T follicular helper cell (primary cell): ENCODE measurements at places on chromosomes 7 and 10.

GRCh38 chr10:92573798-92574547, at the start of gene IDE:
Gene IDE (minus strand): TSS chr10:92574093. CDS start chr10:92574019, 74 bp downstream.
- DNase-seq = peak; percentile 64

GRCh38 chr7:50095634-50096033, 2.6 kb upstream of the ZPBP start:
- no peak for DNase-seq

- DNase-seq = no peak
Measured at GRCh38 chr7:125526092-125526491, 596.5 kb upstream of the POT1 start.

- DNase-seq = no peak
Measured at GRCh38 chr7:39405581-39405980, 160.6 kb upstream of the YAE1 start.

DNA sequence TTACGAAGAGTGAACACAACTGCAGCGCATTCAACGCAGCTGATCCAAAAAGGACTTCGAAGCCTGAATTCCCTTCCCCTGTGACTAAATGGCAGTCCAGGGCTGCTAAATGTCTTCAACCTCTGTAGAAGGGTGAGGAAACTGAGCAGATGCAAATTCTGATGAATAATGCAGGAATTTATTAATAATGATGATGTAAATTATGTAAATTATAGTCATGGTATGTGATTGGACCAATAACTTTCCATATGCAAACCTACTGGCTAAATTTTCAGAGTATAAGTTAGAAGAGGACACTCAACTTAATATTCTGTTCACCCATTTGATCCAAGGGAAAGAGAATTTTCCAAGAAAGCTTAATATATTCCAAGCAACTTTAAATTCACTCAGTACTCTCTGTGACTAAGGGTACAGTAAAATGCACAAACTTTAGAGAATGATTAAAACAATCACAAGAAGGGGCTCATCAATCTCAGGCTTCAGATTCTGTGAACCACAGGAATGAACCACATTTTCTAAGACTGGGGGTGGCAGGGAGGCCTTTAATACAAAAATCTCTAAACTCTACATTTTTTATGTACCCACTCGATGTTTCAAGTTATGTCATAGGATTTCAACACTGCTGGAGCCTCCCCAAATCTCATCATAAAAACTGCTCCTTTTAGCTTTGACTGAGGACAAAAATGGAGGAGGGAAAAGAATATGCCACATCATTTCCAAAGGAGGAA, 3.5 kb downstream of the FGFR2 start:
- DNase-seq = no peak

DNA sequence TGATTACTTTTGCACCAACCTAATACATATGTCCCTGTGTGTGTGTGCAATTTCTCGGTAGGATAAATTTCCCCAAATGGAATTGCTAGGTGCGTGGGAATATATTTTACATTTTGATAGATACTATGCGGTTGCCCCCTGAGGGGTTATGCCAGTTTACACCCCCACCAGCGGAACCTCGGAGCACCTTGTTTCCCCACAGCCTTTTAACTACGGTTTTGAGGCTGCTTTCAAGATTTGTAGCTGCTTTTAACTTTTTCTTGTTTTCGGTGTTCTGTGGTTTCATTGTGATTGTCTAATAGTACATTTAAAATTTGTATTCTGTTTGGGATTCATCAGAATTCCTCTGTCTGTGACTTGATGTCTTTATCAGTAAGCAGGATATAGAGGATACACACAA, 22.0 kb downstream of the PROSER2 start:
- no peak for DNase-seq

- DNase-seq = no peak
Measured at GRCh38 chr7:83204715-83205114, 42.0 kb upstream of the PCLO start.

DNA sequence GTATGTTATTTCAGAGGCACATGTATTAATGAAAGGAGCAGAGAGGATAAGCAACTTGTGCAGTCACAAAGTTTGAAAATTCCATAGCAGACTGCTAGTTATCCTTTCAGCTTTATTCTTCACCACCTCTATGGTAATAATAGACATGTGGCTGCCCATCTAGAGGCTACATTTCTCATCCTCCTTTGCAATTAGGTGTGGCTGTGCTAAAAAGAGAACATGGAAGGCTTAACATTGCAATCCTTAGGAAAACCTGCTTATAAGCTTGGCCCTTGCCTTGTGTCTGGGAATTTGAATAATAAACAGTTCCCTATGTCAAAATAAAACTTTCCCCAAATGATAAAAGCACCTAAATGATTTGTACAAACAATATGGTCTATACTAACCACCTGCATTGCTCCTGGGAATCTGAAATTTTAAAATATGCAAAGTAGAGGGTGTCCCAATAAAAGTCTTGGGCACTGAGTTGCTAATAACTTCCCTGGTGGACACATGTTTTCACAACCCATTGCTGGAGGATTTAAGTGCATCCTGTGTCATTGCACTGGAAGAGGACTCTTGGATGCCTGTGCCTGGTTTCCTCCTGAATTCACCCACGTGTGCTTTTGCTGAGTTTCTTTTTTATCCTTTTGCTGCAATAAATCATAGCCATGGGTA, 30.5 kb downstream of the IL6 start:
- DNase-seq = no peak

- no peak for DNase-seq
Measured at GRCh38 chr10:86155054-86155921, 211.3 kb downstream of the GRID1 start.

- DNase-seq = no peak
Measured at GRCh38 chr7:136403591-136403990, 426.4 kb upstream of the MTPN start.

DNA sequence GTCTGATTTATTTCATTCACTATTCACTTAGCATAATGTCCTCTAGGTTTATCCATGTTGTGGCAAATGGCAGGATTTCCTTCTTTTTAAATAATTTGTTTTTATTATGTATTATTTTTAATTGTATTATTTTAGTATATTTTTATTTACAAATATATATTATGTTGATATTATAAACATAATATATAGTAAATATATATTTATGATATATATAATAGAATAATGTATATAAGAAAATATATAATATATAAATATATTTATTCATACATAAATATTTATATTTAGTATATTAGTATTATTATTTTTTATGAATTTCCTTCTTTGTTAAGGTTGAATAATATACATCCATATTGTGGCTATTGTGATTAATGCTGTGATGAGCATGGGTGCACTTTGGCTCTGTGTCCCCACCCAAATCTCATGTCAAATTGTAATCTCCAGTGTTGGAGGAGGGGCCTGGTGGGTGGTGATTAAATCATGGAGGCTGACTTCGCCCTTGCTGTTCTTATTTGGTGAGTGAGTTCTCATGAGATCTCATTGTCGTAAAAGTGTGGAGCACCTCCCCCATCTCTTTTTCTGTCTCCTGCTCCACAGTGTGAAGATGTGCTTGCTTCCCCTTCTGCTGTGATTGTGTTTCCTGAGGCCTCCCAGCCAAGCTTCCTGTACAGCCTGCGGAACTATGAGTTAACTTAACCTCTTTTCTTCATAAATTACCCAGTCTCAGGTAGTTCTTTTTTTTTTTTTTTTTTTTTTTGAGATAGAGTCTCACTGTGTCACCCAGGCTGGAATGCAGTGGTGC, 52.3 kb upstream of the CYP2C18 start:
- no peak for DNase-seq

GRCh38 chr10:13347043-13347499, 1.0 kb downstream of the SEPHS1 start:
- peak; percentile 16 for DNase-seq

GRCh38 chr10:124647421-124648130, 96.6 kb downstream of the FAM53B start:
- peak; percentile 60 for DNase-seq

- DNase-seq = no peak
Measured at GRCh38 chr7:17928055-17928454, 12.2 kb downstream of the SNX13 start.

DNA sequence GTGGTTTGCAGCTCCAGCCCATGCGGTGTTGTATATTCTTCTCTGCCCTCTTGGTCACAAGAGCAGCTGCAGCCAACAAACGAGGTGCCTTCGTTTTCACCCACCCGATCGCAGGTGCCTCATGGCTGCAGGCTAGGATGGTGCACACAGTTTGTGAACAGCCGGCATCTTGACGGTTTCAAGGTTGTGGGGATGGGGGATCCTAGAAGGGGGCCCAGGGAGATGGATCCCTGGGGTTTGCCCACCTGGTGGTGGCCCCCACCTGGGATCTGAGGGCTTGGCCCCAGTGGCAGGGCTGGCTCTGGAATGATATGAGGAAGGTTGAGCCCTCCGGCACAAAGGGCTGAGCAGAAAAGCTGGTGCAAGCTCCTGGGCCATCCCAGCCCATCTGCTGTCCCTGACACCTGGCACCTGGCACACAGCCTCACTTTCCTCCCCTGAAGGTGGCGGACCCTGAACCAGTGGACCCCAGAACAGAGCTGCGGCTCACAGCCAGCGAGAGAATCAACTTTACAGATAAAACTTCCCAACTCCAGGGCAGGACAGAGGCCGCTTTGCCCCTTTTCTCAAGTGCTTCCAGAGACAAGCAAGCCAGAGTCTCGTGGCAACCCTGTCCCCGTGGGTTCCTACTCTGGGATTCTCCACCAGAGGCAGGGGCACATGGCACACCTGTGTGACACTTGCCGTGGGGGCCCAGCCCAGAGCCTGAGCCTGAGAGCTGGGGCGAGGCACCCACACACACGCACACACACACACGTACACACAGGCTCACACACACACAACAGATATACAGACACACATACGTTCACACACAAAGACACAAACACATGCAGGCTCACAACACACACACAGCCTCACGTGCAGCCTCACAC, 177.3 kb upstream of the PPP2R2D start:
- DNase-seq = no peak

DNA sequence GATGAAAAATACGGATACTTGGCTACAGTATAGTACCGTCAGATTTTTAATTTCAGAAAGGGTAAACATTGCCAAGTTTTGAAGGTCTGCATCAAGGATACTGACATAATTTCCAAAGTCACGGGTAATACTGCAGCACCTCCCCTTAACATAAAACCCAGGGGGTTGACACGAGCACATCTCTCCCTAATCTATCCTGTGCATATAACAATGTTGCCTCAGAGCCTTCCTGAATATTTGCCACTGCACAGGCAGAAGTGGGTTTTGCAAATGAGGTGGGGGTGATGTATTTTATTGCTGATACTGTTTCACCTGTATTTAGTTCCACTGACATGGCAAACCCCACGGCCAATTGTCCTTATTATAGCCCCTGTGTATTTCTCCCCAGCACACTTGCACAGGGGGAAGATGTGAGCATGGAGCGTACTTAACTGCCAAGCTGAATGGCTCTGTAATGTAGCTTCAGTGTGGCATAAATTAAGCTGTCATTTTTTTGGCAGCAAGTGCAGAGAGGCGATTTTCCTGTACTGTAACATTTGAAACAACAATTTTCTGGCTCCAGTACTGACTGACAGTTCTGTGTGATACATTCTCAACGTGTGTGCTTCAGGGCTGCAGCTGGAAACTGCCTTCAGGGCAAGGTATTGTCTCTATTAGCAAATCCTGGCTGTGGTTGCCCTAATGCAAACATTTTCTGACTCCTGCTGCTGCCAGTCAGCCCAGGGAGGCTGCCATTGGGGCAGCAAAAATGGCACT, 299.6 kb upstream of the SP4 start:
- no peak for DNase-seq

- DNase-seq = no peak
Measured at GRCh38 chr10:117427356-117427755, 52.1 kb upstream of the PDZD8 start.

GRCh38 chr7:11492307-11492706, 339.7 kb downstream of the THSD7A start:
- no peak for DNase-seq

GRCh38 chr7:155394413-155394812, 63.5 kb upstream of the EN2 start:
- no peak for DNase-seq

DNA sequence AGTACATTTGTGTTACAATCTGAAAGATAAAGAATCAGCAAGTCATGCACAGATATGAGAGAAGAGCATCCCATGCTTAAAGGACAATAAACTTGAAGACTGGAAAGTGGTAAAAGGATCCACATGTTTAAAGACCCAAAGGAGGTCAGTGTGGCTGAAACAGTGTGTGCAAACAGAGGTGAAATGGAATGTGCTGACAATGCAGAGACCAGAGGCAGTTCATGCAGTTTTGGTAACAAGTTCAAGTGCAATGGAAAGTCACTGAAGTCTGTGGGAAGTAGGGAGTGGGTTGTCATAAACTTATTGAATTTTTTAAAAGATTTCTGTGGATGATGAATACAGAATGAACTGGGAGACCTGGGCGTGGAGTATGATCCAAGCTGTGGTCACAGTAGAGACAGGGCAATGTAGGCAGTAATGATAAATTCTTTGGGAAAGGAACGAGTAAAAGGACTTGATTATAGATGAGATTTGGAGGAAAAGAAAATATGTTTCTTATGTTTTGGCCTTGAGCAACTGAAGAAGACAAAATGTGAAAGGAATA, 408.0 kb downstream of the HGF start:
- no peak for DNase-seq

GRCh38 chr7:55533729-55534080, 38.6 kb downstream of the VOPP1 start:
- DNase-seq = no peak

- no peak for DNase-seq
Measured at GRCh38 chr7:107242267-107242666, 73.5 kb downstream of the HBP1 start.

DNA sequence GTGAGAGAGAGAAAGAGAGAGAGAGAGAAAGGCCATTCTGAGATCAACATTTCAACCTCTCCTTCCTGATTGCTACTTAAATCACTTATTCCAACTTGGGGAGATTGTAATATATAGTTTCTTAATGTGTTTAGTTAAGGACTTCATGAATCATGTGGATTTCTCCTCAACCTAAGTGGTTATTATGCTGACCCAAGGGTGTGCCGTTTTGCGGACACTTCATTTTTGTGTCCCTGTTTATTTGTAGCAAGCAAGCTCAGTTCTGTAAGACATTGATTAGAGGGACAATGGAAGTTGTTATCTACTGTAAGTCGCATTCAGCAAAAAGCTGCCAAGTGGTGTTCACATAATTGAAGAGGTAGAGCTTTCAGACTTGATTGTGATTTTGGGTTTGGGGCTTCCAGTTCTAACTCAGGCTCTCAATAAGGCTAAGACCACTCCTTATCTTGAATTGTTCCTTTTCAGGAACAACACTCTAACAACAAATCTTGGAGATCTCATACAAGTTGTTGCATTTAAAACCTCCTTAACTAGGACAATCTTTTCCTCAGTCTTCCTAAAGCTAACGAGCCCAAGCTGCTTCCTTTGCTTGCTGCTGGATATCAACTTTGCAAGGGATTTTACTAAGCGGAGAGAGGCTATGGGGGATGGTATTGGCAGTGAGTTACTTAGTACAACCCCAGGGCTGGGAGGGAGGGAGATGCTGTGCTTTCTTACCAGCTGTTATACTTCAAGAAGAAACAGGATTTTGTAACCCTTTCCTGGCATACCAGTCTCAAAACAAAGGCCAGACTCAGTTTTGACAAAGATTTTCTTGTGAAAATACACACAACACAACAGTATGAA, 19.8 kb upstream of the COL1A2 start:
- no peak for DNase-seq

GRCh38 chr7:131655866-131656265, 99.4 kb upstream of the PODXL start:
- no peak for DNase-seq
